NT2/D1 (cell line): ENCODE measurements at places on chromosomes 12 and 14.

- DNase-seq: no peak
Observed at GRCh38 chr12:51973560-51973959, 22.1 kb downstream of the ACVR1B start.

DNA sequence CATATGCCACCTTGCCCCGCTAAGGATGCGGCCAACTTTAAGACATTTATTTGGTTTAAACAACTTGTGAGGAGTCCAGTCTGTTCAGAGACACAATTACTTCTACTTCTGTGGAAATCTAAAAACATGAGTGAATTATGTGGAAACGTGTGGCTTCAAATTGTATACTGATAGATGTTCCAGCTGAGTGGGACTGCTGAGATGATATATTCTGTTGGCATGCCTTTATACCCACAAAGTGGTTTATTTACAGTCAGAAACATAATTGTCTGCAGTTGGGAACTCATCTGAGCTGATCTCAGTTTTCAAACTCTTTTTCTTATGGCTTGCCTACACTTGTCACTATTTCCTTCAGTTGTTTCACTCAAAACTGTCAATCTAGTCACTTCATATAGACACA is 67.8 kb downstream of the FLRT2 start:
- no peak for DNase-seq

GRCh38 chr14:75604979-75605851 is 26.8 kb downstream of the FLVCR2 start:
- DNase-seq: no peak

- no peak for DNase-seq
Observed at GRCh38 chr12:6698352-6699046, 2.1 kb downstream of the PIANP start.

- no peak for DNase-seq
Observed at GRCh38 chr12:131100031-131100674, 146.4 kb downstream of the ADGRD1 start.

DNA sequence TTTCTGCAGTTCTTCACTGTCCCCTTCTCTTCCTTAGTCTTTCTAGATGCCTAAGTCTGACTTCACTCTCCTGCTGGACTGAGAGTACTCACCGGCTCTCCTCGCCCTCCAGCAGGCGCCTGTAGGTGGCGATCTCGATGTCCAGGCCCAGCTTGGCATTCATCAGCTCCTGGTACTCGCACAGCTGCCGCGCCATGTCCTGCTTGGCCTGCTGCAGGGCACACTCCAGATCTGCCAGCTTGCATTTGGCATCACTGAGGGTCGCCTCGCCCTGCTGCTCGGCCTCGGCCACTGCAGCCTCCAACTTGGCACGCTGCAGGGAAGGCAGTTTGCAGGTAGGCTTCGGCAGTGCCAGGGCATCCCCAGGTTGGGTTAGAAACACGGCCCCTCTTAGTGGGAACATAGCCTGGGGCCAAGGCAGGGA is 5.2 kb downstream of the KRT84 start:
- DNase-seq: peak; percentile 8

- DNase-seq: no peak
Observed at GRCh38 chr14:36981832-36982529, 190.4 kb downstream of the SLC25A21 start.

DNA sequence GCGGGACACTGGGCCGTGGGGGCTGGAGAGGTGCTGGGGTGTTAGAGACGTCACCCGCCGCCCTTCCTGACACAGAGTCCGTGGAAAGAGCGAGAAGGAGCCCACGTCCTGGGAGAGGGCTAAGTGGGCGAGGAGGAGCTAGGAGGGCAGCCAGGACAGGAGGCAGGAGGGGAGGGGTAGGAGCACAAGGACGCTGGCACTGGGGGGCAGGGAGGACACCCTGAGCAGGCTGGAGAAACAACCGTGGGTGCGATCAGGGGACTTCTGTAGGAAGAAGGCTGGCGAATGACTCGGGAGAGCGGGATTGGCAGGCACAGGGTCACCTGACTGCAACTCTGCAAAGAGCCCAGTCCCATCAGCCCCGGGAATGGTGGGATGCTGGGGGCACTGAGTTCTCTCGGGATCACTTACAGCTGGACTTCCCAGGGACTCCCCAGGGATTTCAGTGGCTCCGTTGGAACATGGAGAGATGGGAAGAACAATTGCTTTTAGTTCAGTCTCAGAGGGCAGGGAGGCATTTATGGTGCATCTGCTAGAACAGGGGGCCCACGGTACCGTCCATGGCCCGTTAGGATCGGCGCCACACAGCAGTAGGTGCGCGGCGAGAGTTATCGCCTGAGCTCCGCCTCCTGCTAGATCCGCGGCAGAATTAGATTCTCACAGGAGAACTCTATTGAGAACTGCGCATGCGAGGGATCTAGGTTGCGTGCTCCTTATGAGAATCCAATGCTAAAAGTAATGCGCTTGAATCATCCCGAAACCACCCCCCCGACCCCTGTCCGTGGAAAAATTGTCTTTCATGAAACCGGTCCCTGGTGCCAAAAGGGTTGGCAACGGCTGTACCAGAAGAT is 24.3 kb downstream of the UBR7 start:
- DNase-seq: no peak

GRCh38 chr12:43665091-43665490 is 93.5 kb downstream of the PUS7L start:
- no peak for DNase-seq

GRCh38 chr14:45651890-45652289 is 398.9 kb upstream of the MIS18BP1 start:
- no peak for DNase-seq

DNA sequence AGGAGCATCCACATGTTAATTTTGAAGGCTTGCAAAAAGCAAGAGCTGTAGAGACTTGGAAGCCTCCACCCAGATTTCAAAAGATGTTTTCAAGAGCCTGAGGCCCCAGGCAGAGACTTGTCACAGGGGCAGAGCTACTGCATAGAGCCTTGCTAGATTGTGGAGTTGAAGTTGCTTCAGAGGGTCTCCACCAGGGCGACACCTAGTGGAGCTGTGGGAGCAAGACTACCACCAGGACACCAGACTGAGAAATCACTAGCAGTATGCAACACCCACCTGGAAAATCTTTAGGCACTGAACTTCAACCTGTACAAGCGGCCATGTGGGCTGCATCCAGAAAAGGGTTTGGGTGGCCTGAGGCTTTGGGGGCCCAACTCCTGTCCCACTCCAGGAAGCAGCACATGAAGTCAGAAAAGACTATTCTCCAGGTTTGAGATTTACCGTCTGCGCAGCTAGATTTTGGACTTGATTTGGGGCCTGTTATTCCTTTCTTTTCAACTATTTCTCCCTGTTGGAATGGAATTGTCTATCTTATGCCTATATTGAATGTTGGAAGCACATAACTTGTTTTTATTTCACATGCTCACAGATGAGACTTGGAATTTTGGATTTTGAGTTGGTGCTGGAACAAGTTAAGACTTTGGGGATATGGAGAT is 508.6 kb downstream of the FLRT2 start:
- peak; percentile 50 for DNase-seq

GRCh38 chr14:37889087-37889486 is 293.7 kb downstream of the TTC6 start:
- no peak for DNase-seq

- no peak for DNase-seq
Observed at GRCh38 chr12:92743026-92743425, 40.2 kb downstream of the PLEKHG7 start.

DNA sequence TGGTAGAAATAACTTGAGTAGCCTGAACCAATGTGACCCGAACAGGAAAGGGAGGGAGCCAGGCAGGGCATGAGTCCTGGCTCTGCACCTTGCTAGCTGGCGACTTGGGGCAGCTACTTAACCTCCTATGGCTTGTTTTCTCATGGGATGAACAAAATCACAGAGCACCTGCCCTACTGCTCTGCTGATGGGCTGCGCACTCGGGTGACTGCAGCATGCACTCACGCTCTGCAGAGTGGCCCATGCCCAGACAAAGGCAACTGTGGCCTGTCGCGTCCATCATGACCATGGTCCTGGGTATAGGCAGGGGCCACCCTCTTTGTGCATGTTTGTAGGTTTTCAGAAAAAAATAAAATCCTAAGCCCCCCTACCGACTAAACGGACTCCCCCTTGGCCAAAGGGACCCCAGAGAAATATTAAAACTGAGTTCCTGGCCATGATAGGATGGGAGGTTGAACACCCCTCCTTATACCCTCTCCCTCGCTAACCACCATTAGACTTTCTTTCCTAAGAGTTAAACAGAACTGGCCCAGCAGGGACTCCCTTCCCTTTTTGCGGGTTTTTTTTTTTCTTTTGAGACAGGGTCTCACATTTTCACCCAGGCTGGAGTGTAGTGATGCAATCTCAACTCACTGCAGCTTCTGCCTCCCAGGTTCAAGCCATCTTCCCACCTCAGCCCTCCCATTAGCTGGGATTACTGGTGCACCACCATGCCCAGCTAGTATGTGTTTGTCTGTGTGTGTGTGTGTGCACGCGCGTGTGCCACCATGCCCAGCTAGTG is 32.5 kb downstream of the VWF start:
- DNase-seq: no peak
